Activated naive CD4-positive, alpha-beta T cell treated with anti-CD3 and anti-CD28 coated beads for 36 hours (primary cell): ENCODE measurements at places on chromosomes 11 and 22. TPM values are rescaled to one million over a fixed set of nuclear protein-coding genes. Genes with fewer than 3 reads are reported as not detected.

Gene BRSK2
- 0.17 TPM for total RNA-seq

Gene CATSPERZ
- total RNA-seq, result 0.67 TPM

- peaks cover 38% of the 10 kb centered on the region for H3K4me1 ChIP-seq
- peaks cover 26% of the 10 kb centered on the region for H3K36me3 ChIP-seq
- H3K27ac ChIP-seq, result no peak overlapping the region
- DNase-seq, result peak; percentile 12
- no peaks in the 10 kb centered on the region for H3K27me3 ChIP-seq
Observed at GRCh38 chr11:72069787-72070251, 10.5 kb downstream of the NUMA1 start.

DNA sequence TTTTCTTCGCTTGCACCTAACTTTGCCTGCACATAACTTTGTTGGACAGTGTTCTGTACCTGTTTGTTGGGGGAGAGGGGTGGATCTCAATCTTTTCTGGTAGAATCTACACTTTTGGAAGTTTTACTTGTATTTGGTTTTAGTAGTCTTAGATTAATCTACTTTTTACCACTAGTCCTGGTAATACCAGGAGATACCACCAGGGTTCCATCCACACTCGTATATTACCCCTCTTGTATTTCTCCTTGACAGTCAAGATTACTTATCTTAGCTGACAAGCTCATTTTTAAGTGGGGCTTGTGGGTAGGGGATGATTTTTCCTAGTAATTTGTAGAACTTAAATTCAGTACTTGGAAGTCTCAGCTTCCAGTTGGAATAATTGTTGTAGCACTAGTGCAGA is 37.3 kb upstream of the TECTA start:
- no peak for DNase-seq
- H3K4me1 ChIP-seq, result no peaks in the 10 kb centered on the region
- H3K27me3 ChIP-seq, result no peaks in the 10 kb centered on the region
- peaks cover 13% of the 10 kb centered on the region for H3K36me3 ChIP-seq

- no peak for DNase-seq
- no peaks in the 10 kb centered on the region for H3K36me3 ChIP-seq
- H3K27me3 ChIP-seq, result peaks cover 3% of the 10 kb centered on the region
- no peaks in the 10 kb centered on the region for H3K4me1 ChIP-seq
- H3K27ac ChIP-seq, result no peak overlapping the region
- H3K4me3 ChIP-seq, result no peak overlapping the region
Observed at GRCh38 chr11:130999086-130999485, 82.8 kb upstream of the SNX19 start.

Gene BARX2
- total RNA-seq, result 3.8 TPM

Gene LARGE2
- total RNA-seq, result 0.48 TPM

DNA sequence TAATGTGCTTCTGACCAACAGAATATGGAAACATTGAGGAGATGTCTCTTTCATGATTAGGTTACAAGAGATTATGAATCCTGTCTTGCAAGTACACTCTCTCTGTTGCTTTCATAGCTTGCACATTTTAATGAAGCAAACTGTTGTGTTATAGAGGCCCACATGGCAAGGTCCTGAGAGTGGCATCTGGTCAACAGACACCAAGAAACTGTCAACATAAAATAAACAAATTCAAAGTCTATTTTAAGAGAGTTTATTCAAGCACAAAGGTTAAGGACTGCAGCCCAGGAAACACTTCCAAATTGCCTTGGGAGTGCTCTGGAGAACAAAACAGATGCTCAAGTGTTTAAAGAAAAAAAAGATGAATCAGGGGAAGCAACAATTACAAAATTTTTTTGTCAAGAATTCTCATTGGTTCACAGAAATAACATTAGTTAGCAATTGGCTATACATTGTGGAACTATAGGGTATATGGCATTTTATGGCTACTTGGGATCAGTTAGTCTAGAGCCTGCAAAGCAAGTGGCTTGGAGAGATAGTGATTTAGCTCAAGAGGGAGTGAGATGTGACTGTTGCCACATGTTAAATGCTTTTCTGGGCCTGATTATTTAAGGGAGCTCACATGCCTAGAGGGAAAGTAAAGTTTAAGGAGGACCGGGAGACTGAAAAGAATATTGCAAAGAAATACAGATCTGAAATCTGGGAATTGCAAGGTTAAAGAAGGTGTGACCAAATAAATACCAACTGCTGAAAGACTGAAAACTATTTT is 54.6 kb downstream of the CTSC start:
- H3K4me3 ChIP-seq, result no peak overlapping the region
- no peaks in the 10 kb centered on the region for H3K27me3 ChIP-seq
- no peaks in the 10 kb centered on the region for H3K4me1 ChIP-seq
- DNase-seq, result no peak

Gene DSCAML1
- total RNA-seq, result 0.30 TPM

- H3K4me3 ChIP-seq, result no peak overlapping the region
- H3K27me3 ChIP-seq, result peaks cover 7% of the 10 kb centered on the region
- no peak for DNase-seq
- H3K4me1 ChIP-seq, result no peaks in the 10 kb centered on the region
- H3K27ac ChIP-seq, result no peak overlapping the region
Observed at GRCh38 chr11:78770931-78771330, 196.3 kb upstream of the NARS2 start.

Gene INPP5J
- 0.12 TPM for total RNA-seq

- DNase-seq, result no peak
- H3K27ac ChIP-seq, result no peak overlapping the region
- no peak overlapping the region for H3K4me3 ChIP-seq
- no peaks in the 10 kb centered on the region for H3K27me3 ChIP-seq
- H3K4me1 ChIP-seq, result peaks cover 21% of the 10 kb centered on the region
Observed at GRCh38 chr22:28375761-28376534, 303.7 kb downstream of the TTC28 start.

Gene CRYBB2
- not detected for total RNA-seq

DNA sequence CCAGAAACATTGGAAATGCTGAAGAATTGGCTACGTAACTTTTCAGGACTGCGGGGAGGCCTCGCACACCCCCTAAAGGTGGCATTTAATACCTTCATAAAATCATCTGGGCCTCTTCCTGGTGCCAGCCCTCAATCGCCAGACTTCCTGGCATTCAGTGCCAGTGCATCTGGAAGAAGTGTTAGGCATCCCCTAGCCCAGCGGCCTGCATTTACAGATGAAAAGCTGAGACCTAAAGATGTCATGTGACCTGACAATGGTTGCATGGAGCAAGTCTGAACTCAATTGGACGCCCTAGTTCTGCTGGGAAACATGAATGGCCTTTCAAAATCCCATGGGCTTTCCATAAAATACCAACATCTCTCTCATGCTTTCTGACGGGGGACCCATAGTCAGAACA is 81.0 kb upstream of the TMEM45B start:
- H3K4me1 ChIP-seq, result no peaks in the 10 kb centered on the region
- H3K36me3 ChIP-seq, result no peaks in the 10 kb centered on the region
- no peak overlapping the region for H3K27ac ChIP-seq

Gene TESMIN
- total RNA-seq, result 7.3 TPM

Gene CLDN5
- total RNA-seq, result 0.21 TPM

DNA sequence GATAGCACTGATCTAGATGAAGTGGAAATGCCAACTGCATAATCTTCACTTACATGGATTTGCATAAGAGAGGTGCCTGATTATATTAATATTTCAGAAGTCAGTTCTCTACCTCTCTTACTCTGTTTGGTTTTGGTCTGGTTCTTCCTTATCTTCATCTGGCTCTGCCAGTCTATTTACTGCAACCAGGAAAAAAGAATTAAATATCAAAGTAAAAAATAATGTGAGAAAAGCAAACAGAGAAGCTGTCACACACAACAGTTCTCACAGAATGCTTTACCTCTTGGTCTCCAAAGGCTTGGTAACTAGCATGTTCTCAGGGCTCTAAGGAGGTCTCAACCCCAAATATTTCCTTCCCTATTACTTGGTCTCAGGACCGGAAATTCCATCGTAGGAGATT is 6.7 kb downstream of the VSIG10L2 start:
- no peaks in the 10 kb centered on the region for H3K4me1 ChIP-seq
- no peaks in the 10 kb centered on the region for H3K36me3 ChIP-seq
- H3K27ac ChIP-seq, result no peak overlapping the region
- DNase-seq, result no peak
- H3K4me3 ChIP-seq, result no peak overlapping the region

DNA sequence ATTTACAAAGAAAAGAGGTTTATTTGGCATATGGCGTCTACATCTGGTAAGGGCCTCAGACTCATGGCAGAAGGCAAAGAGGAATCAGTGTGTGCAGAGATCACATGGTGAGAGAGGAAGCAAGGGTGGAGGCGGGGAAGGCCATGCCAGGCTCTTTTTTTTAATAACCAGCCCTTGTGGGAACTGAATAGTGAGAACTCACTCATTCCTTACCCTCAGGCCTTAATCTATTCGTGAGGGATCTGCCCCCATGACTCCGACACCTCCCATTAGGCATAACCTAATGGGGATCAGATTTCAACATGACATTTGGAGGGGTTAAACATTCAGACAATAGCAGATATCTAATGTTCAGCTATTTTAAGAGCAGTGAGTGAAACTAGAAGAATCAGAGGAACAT is 55.7 kb downstream of the ATM start:
- peak; percentile 56 for DNase-seq
- H3K4me1 ChIP-seq, result peaks cover 63% of the 10 kb centered on the region
- peaks cover 41% of the 10 kb centered on the region for H3K36me3 ChIP-seq
- no peak overlapping the region for H3K4me3 ChIP-seq
- no peaks in the 10 kb centered on the region for H3K27me3 ChIP-seq
- H3K27ac ChIP-seq, result peak overlapping the region; percentile 41

Gene SLC22A6
- not detected for total RNA-seq
